ENCODE measurements at places on chromosomes 4 and X.

GRCh38 chr4:60461551-60461950 is 738.6 kb upstream of the ADGRL3 start:
- DNase-seq = no peak

DNA sequence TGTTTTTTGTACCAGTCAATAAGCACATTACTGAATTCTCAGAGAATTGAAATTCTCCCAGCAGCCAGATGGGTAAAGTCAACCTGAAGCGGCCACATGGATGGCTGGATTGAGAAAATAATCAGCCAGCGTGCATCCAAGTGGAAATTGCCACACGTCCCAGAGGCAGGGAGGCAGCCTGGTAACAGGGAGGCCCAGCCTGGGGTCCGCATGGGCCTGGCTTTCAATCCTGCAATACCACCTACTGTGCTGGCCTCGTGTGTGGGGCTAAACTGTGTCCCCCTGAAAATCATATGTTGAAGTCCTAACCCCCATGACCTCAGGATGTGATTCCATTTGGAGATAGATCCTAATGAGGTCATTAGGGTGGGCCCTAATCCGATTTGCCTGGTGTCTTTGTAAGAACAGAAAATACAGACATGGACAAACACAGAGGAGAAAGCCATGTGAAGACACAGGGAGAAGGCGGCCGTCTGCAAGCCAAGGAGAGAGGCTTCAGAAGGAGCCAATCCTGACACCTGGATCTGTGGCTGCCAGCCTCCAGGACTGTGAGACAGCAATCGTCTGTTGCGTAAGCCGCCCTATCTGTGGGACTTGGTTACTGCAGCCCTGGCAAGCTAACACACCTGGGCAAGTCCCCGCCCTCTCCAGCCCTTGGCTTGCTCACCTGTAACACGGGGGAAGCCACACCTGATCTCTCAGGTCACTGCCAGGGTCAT is 90.3 kb downstream of the JAKMIP1 start:
- DNase-seq = no peak

GRCh38 chr4:94491322-94491721 is 39.6 kb downstream of the PDLIM5 start:
- no peak for DNase-seq

GRCh38 chr4:189835505-189835904 is 105.2 kb upstream of the FRG1 start:
- no peak for DNase-seq

- no peak for DNase-seq
These were observed 363.5 kb upstream of the EMCN start for GRCh38 chr4:100881283-100881682.

- no peak for DNase-seq
These were observed 15.8 kb downstream of the TRPC3 start for GRCh38 chr4:121936101-121936500.

- no peak for DNase-seq
These were observed 51.5 kb downstream of the DHRSX start for GRCh38 chrX:2449135-2449886.

DNA sequence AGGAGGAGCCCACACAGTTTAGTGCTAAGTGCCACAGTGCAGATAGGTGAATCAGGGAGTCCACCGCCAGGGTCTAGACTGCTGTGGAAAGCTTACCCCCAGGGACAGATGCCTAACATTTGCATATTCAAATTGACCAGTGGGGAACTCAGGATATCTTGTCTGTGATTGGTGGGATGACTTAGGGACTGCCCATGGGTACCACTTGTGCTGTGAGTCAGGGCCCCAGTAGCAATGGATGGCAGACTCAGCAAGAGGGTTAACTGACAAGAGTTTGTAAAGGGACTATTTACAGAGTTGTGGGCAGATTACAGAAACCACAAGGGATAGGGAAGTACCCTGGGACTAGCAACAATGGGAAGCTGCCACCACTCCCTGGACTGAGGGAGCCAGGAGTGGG is 282.1 kb downstream of the BCOR start:
- DNase-seq = no peak

DNA sequence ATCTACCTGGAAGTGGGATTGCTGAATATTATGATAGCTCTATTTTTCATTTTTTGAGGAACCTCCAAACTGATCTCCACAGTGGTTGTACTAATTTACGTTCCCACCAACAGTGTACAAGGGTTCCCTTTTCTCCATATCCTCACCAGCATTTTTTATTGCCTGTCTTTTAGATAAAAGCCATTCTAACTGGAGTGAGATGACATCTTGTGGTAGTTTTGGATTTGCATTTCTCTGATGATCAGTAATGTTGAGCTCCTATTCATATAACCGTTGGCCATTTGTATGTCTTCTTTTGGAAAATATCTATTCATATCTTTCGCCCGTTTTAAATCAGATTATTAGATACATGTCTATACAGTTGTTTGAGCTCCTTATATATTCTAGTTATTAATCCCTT is 101.8 kb downstream of the RASGEF1B start:
- no peak for DNase-seq

- DNase-seq = no peak
These were observed 34.5 kb downstream of the ABCE1 start for GRCh38 chr4:145132511-145133098.

- no peak for DNase-seq
These were observed 1.1 kb downstream of the SLC38A5 start for GRCh38 chrX:48468693-48469691.

GRCh38 chr4:129246910-129247461 is 151.0 kb downstream of the C4orf33 start:
- DNase-seq = no peak

- DNase-seq = peak; percentile 88
These were observed 309 bp upstream of the CTBP1 start for GRCh38 chr4:1249148-1249730.

GRCh38 chr4:138716559-138717335 is 298.8 kb upstream of the NOCT start:
- DNase-seq = no peak

GRCh38 chr4:150131581-150132228 is 53.5 kb downstream of the DCLK2 start:
- no peak for DNase-seq

GRCh38 chr4:165605811-165606210 is 227.0 kb downstream of the CPE start:
- no peak for DNase-seq

- DNase-seq = no peak
These were observed 47.0 kb downstream of the BEND2 start for GRCh38 chrX:18173494-18174180.

- DNase-seq = no peak
These were observed 106.4 kb downstream of the DHX15 start for GRCh38 chr4:24477919-24478318.

- DNase-seq = no peak
These were observed 184.0 kb downstream of the ARHGAP24 start for GRCh38 chr4:85658766-85659439.

DNA sequence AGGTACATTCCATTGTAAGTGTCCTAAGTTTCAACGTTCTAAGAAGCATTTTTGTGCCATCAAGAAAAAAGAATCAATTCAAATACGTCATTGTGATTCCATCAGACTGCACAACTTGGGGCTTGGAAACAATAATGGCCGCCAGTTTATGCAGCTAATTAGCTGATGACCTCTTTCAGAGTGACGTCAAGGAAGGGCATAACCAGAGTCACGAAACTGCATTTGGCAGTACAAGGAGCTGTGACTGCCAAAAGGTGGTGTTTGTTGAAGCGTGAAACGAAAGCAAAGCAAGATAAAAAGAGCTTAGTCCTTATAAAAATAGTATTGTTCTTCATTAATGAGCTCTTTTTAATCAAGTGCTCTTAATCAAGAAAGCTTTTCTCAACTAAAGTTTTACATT is 81.1 kb upstream of the SH3RF1 start:
- peak; percentile 5 for DNase-seq

GRCh38 chrX:110836982-110837381 is 41.4 kb upstream of the CHRDL1 start:
- DNase-seq = no peak

DNA sequence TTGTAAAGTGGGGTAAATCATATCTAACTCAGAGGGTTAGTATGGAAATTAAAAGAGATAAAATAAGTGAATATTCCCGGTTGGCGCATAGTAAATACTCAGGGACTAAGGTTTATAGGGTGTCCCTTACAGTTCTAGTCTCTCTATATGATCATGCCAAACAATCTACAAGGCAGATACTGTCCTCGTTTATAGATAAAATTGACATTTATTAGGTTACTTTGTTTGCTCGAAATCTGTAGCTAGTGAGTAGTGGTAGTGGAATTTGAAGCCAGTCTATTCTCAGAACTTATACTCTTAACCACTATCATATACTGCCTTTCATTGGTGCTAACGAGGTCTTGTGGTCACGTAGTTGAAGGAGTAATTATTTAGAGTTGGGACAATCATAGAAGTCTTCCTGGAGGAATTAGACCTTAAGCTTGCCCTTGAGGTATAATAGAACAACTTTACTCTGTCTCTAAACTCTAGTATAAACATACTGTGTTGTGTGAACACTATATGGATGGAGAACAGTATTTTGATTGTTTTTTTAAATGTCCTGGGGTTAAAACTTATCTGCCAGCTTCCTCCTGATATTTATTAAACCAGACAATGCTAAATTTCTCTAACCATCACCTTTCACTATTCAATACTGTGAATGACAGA is 324.0 kb downstream of the STIM2 start:
- no peak for DNase-seq

Data from midbrain (tissue), 1 donor.